Sigmoid colon (tissue), 7 donors: ENCODE measurements at places on chromosomes 3 and 15. TPM values are rescaled to one million over a fixed set of nuclear protein-coding genes. Genes with fewer than 3 reads are reported as not detected.

NMB gene
- 8.9 TPM for total RNA-seq

- DNase-seq: no peak
- H3K27ac ChIP-seq: peak overlapping the region; percentile 73
- H3K4me3 ChIP-seq: no peak overlapping the region
- peaks cover 24% of the 10 kb centered on the region for H3K36me3 ChIP-seq
These were observed 6.8 kb downstream of the USP4 start for GRCh38 chr3:49333091-49333490.

DNA sequence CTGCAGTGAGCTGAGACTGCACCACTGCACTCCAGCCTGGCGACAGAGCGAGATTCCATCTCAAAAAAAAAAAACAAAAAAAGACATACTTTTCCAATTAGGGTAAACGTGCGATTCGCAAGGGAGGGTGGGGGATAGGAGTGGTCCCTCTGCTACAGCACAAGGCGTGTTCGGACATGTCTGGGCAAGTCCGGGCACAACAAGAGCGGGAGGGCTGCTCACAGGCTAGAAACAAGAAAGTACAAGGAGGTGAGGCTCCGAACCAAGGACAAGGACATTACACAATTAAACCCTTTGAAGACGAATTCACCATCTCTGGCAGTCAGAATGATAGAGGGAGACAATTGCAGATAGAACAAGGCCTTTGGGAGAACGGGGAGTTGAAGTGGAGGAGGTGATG lies 32.2 kb upstream of the BCL2A1 start:
- DNase-seq: no peak
- H3K27me3 ChIP-seq: no peaks in the 10 kb centered on the region
- H3K4me3 ChIP-seq: no peak overlapping the region
- no peaks in the 10 kb centered on the region for H3K4me1 ChIP-seq

TGM4 gene
- not detected for total RNA-seq

- H3K27ac ChIP-seq: no peak overlapping the region
- no peaks in the 10 kb centered on the region for H3K36me3 ChIP-seq
- no peaks in the 10 kb centered on the region for H3K27me3 ChIP-seq
- peaks cover 4% of the 10 kb centered on the region for H3K4me1 ChIP-seq
These were observed 256.4 kb upstream of the MCTP2 start for GRCh38 chr15:93974804-93975481.

MKRN2OS gene
- total RNA-seq: not detected

SLC24A5 gene
- not detected for total RNA-seq

GRCh38 chr3:105747060-105747541 lies 121.7 kb downstream of the CBLB start:
- no peaks in the 10 kb centered on the region for H3K27me3 ChIP-seq

DNA sequence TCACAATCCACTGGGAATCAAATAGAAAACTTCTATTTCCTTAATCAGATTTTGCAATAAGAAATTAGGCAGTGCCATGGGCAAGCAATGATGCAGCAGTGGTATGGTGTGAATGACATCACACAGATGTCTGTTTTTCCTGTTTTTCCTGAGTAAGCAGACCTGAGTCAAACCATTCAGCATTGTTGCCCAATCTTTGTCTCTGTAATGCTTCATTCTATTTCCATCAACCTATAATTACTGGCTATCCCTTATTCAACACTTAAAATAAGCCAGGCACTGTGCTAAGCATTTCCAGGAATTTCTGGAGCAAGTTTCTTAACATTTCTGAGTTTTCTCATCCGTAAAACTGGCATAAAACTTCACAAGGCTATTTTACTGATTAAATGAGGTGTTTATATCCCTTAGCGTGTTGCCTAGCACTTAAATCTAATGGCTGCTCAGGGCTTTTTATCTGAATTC lies 11.3 kb upstream of the OXSR1 start:
- no peaks in the 10 kb centered on the region for H3K36me3 ChIP-seq
- H3K27ac ChIP-seq: no peak overlapping the region
- H3K4me1 ChIP-seq: no peaks in the 10 kb centered on the region
- H3K27me3 ChIP-seq: no peaks in the 10 kb centered on the region
- no peak overlapping the region for H3K4me3 ChIP-seq
- no peak for DNase-seq

DNA sequence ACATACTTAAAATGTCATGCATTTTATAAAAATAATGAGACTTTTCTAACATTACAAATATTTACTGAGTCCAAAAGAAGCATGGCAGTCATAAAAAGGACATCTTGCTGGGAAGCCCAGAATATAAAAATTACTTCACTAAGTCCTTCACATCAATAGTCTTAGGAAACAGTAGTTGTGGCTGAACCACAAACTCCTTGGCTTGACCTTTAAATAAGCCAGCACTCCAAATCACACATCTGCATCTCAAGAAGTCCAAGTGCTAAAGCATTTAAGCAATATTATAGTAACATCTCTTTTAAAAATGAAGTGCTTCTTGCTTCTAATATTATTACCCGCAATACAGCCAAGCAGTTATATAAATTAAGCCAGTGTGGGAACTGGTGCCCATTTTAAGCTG lies 8.8 kb downstream of the CCNL1 start:
- H3K27me3 ChIP-seq: no peaks in the 10 kb centered on the region
- peaks cover 36% of the 10 kb centered on the region for H3K4me1 ChIP-seq
- H3K4me3 ChIP-seq: no peak overlapping the region
- DNase-seq: no peak

GRCh38 chr15:60840703-60841411 lies 361.9 kb upstream of the ICE2 start:
- no peaks in the 10 kb centered on the region for H3K4me1 ChIP-seq
- no peaks in the 10 kb centered on the region for H3K36me3 ChIP-seq
- DNase-seq: no peak
- no peak overlapping the region for H3K4me3 ChIP-seq

GOLGA8G gene
- not detected for total RNA-seq

GRCh38 chr3:56894881-56895431 lies 93.2 kb upstream of the ARHGEF3 start:
- no peak for DNase-seq
- no peaks in the 10 kb centered on the region for H3K36me3 ChIP-seq
- H3K27me3 ChIP-seq: no peaks in the 10 kb centered on the region
- no peak overlapping the region for H3K27ac ChIP-seq
- peaks cover 3% of the 10 kb centered on the region for H3K4me1 ChIP-seq

DNA sequence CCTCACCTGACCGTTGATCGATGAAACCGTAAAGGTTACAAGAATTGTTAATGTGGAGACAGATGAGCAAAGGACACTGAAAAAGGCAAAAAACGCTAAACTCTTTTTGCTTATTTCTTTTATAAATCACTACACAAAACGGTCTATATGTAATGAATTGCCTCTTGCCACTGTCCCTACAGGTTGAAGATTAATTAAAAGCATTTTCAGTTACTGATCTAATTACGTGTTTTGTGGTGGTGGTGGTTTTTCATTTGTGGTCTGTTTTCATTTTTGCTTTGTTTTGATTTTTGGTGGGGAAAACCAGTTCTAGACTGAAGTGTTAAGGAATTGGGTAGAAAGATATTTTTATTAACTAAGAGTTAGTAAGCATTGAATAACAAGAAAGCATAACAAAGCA lies 299.2 kb upstream of the LRRN1 start:
- no peaks in the 10 kb centered on the region for H3K36me3 ChIP-seq
- H3K4me1 ChIP-seq: no peaks in the 10 kb centered on the region
- H3K4me3 ChIP-seq: no peak overlapping the region
- H3K27ac ChIP-seq: no peak overlapping the region
- no peak for DNase-seq
- no peaks in the 10 kb centered on the region for H3K27me3 ChIP-seq

GRCh38 chr3:60090548-60090947 lies 1040.7 kb upstream of the CFAP20DC start:
- DNase-seq: no peak
- no peak overlapping the region for H3K4me3 ChIP-seq
- no peaks in the 10 kb centered on the region for H3K27me3 ChIP-seq
- no peaks in the 10 kb centered on the region for H3K4me1 ChIP-seq

OIP5 gene
- total RNA-seq: 0.71 TPM

DNA sequence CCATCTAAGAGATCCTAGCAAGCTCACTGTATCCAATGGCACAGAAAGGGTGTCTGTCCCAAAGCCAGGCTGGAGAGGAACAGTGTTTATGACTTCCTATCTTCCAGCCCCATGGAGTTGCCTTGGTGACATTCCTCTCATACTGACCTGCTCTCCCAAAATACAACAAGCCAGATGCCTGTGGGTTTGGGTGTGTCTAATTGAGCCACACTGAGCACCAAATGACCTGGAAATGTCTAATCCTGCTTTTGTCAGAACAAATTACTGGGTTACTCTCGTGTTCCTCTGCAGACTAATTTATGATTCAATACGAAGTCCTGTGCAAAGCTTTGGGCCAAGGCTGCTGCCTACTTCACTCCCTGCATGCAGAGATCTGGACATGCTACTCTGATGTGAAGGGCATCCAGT lies 98.1 kb upstream of the STRIT1 start:
- H3K36me3 ChIP-seq: no peaks in the 10 kb centered on the region
- peak overlapping the region; percentile 37 for H3K27ac ChIP-seq
- H3K27me3 ChIP-seq: no peaks in the 10 kb centered on the region
- peaks cover 11% of the 10 kb centered on the region for H3K4me1 ChIP-seq
- peak; percentile 73 for DNase-seq
- no peak overlapping the region for H3K4me3 ChIP-seq

GRCh38 chr15:66126456-66126855 lies 127.1 kb downstream of the MEGF11 start:
- H3K4me3 ChIP-seq: no peak overlapping the region
- no peaks in the 10 kb centered on the region for H3K27me3 ChIP-seq
- DNase-seq: no peak
- H3K27ac ChIP-seq: no peak overlapping the region

CLDN16 gene
- total RNA-seq: not detected

MOBP gene
- not detected for total RNA-seq

DNA sequence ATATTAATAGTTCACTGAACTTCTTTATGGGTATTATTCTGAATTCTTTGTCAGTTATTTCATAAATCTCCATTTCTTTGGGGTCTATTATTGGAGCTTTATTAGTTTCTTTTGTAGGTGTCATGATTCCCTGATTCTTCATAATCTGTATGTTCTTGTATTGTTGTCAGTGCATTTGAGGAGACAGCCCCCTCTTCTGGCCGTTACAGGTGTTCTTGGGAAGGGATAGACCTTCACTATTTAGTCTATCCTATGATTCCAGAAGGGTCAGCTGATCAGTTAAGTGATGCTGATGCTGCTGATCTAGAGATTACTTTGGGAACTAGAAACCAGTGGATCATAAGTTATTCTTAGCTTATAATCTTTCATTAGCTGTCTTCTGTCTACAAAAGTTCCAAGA lies 34.9 kb downstream of the TMEM39A start:
- no peak overlapping the region for H3K4me3 ChIP-seq
- peaks cover 25% of the 10 kb centered on the region for H3K36me3 ChIP-seq

DNA sequence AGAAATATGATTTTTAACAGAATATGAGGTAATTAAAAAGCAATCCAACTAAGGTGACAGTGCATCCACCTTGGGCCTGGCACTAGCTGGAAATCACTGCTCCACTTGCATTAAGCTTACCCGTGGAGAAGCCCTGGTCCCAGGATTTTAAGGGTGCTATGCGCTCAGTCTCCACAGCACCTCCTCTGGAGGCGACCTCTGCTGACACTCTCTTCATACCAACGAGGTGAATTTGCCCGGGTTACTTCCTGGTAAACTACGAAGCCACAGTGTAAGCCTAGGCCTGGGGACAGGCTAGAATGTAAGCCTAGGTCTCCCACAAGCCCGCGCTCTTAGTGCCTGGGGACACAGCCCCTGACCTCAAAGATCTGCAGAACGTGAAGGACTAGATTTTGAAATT lies 793 bp downstream of the APOD start:
- no peak overlapping the region for H3K27ac ChIP-seq
- no peak for DNase-seq

DNA sequence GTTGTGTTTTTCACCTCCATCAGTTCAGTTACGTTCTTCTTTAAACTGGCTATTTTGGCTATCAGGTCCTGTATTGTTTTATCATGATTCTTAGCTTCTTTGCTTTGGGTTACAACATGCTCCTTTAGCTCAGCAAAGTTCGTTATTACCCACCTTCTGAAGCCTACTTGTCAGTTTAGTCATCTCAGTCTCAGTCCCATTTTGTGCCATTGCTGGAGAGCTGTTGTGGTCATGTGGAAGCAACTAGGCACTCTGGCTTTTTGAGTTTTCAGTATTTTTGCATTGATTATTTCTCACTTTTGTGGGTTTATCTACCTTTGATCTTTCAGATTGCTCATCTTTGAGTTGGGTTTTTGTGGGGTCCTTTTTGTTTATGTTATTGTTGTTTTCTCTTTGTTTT lies 151.3 kb downstream of the CFAP20DC start:
- no peaks in the 10 kb centered on the region for H3K27me3 ChIP-seq
- H3K36me3 ChIP-seq: no peaks in the 10 kb centered on the region
- no peaks in the 10 kb centered on the region for H3K4me1 ChIP-seq

NR2E3 gene
- total RNA-seq: 0.14 TPM

DNA sequence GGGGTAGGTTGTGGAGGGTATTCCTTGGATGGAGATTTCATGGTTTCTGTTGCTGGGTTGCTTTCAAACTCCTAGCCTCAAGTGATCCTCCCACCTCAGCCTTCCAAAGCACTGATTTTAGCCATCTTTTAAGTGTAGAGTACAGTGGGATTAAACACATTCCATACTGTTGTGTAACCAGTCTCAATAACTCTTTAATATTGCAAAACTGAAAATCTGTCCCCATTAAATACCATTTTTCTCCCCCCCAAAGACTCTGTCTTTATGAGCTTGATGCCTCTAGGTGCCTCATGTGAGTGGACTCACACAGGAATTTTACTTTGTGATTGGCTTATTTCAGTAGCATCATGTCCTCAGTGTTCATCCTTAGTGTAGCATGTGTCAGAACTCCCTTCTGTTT lies 74.7 kb upstream of the ATP10A start:
- no peak overlapping the region for H3K4me3 ChIP-seq
- no peaks in the 10 kb centered on the region for H3K27me3 ChIP-seq
- no peaks in the 10 kb centered on the region for H3K4me1 ChIP-seq
- DNase-seq: no peak
- no peaks in the 10 kb centered on the region for H3K36me3 ChIP-seq

DNA sequence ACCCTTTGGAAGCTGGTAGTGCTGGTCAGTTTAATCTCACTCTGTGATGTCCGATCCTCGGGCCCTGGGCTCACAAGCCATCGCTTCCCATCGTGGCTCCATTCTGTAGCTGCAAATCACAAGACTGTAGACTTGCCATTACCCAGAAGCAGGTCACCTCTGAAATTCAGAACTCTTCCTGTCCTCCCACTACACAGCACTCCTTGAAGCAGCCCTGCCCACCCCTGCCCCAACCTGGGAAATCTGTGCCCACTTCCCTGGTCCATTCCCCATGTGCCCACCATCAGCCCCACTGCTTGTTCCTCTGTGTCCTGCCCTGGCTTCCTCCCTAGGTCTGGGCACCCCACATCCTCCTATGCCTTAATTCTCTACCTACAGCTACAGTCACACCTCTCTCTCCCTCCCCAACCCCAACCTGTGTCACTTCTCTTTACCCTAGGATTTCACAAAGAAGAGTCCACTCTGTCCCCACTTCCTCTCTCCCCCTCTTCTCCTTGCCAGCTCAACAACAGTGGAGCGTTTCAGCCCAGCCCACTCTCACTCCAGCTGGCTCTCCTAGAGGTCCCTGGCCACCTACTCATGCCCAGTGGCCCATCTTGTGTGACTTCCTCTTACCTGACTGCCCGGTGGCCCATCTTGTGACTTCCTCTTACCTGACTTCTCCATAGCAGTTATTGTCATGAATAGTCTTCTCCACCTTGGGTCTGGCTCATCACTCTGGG lies 8.3 kb downstream of the ZNF710 start:
- H3K27ac ChIP-seq: no peak overlapping the region
- peak; percentile 48 for DNase-seq
- no peak overlapping the region for H3K4me3 ChIP-seq
- H3K27me3 ChIP-seq: no peaks in the 10 kb centered on the region

GRCh38 chr3:48271763-48272498 lies 31.0 kb downstream of the ZNF589 start:
- no peaks in the 10 kb centered on the region for H3K27me3 ChIP-seq
- no peak overlapping the region for H3K27ac ChIP-seq
- peaks cover 1% of the 10 kb centered on the region for H3K36me3 ChIP-seq
- no peaks in the 10 kb centered on the region for H3K4me1 ChIP-seq
- DNase-seq: no peak

ACTRT3 gene
- total RNA-seq: 1.1 TPM
